ENCODE measurements at places on chromosomes 4 and X. TPM values are rescaled to one million over a fixed set of nuclear protein-coding genes. Genes with fewer than 3 reads are reported as not detected.

DNA sequence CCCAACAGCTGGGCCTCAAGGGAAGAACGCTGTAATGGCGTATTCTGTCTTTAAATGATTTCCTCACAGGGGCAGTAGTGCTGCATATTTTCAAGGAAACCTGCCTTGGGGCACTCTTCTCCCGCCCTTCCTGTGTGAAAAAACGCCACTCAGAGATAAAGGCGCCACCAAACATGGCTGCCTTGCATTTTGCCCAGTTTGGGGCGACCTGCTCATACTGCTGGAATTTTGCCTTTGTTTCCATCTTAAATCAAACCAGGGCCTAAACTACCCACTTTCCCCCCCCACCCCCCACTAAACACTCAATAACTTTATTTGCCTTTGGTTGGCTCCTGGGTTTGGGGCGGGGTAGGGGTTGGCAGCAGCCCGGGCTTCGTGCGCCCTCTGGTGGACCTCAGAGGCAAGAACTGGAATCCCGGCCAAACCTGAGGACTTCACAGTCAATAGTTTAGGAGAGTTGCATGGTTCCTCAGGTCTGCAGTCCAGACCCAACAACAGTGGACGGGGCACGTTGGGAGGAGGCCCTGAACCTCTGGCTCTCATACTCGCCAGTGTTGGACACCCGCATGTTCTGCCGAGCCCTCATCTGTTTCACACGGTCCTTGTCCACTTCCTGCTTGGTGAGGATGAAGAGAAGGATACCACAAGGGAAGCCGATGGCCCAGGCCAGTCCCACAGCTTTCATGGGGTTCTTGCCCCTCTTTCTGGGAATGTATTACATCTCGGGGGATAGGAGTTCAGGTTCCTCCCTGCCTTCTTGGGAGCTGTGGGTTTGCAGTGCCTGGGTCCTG is 220.1 kb upstream of the STK26 start:
- no peaks in the 10 kb centered on the region for H3K4me1 ChIP-seq
- DNase-seq = no peak
- no peaks in the 10 kb centered on the region for H3K27me3 ChIP-seq
- H3K36me3 ChIP-seq = peaks cover 61% of the 10 kb centered on the region
- H3K4me3 ChIP-seq = no peak overlapping the region
- H3K27ac ChIP-seq = no peak overlapping the region

GRCh38 chrX:54093571-54093970 is 49.3 kb upstream of the PHF8 start:
- peaks cover 6% of the 10 kb centered on the region for H3K36me3 ChIP-seq
- H3K27me3 ChIP-seq = no peaks in the 10 kb centered on the region
- no peak for DNase-seq

DNA sequence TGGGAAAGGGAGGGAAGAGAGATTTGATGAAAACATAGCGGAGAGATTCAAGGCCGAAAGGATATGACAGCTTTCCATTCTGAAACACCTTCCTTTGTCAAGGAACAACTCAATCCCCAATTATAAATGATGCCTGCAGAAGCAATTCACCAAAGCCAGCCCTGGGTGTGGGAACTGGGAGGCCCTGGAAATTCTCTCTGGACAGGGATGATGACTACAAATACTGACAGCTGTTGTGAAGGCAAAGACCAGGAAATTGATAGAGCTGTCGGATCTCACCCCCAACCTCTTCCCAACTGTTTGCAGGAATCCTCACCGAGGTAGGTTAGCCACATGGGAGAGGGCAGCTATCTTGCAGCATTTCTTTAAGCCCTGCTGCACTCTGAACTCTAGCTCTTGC is 54.3 kb downstream of the CCDC149 start:
- no peak overlapping the region for H3K4me3 ChIP-seq
- no peaks in the 10 kb centered on the region for H3K27me3 ChIP-seq
- no peak overlapping the region for H3K27ac ChIP-seq
- DNase-seq = no peak
- peaks cover 10% of the 10 kb centered on the region for H3K36me3 ChIP-seq

- no peak overlapping the region for H3K4me3 ChIP-seq
- H3K27me3 ChIP-seq = no peaks in the 10 kb centered on the region
- no peak overlapping the region for H3K27ac ChIP-seq
- no peaks in the 10 kb centered on the region for H3K4me1 ChIP-seq
Measured at GRCh38 chr4:152389359-152389758, 146.5 kb downstream of the FBXW7 start.

DNA sequence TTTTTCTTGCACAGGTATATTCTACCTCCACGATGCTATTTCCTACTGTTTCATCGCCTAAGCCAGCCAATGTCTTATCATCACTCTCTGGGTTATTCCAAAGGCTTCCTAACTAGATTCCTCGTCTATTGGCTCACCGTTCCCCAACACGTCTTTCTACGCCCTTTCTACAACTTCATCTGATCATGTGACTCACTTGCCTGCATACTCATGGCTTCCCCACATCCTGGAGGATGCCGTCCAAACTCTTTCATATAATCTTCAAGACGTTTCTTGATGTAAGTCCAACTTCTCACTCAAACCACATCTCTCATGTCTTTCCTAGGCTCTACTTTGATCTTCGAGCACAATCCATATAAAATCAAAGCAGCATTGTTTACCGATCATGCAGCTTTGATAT is 322.0 kb upstream of the PPARGC1A start:
- no peaks in the 10 kb centered on the region for H3K27me3 ChIP-seq
- H3K27ac ChIP-seq = no peak overlapping the region
- no peaks in the 10 kb centered on the region for H3K36me3 ChIP-seq
- no peaks in the 10 kb centered on the region for H3K4me1 ChIP-seq
- no peak overlapping the region for H3K4me3 ChIP-seq

GRCh38 chr4:45620808-45621207 is 503.0 kb downstream of the GABRG1 start:
- H3K4me3 ChIP-seq = no peak overlapping the region
- no peaks in the 10 kb centered on the region for H3K36me3 ChIP-seq
- no peak overlapping the region for H3K27ac ChIP-seq
- no peak for DNase-seq
- no peaks in the 10 kb centered on the region for H3K27me3 ChIP-seq
- H3K4me1 ChIP-seq = no peaks in the 10 kb centered on the region

DNA sequence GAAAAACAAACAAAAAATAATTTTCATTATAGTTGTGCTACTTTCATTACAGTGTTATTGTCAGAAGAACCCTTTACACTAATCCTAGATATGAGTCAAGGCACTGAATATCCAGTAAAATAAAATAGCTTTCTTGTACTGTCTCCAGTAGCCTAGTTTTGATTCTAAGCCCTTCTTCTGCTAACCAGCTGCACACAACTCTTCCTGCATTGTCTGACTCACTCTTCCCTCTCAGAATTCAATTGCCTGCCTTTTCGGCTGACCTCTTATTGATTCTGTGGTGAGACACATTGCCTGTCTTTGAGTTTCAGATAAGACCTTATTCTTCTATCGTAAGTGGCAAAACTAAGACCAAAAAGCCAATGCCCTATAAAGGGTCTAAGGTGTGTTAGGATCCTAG is 26.7 kb upstream of the PCDH18 start:
- H3K27me3 ChIP-seq = no peaks in the 10 kb centered on the region
- H3K4me3 ChIP-seq = no peak overlapping the region
- DNase-seq = no peak
- H3K4me1 ChIP-seq = no peaks in the 10 kb centered on the region
- H3K36me3 ChIP-seq = no peaks in the 10 kb centered on the region
- no peak overlapping the region for H3K27ac ChIP-seq

- no peak for DNase-seq
- no peaks in the 10 kb centered on the region for H3K4me1 ChIP-seq
- H3K27ac ChIP-seq = no peak overlapping the region
- no peak overlapping the region for H3K4me3 ChIP-seq
- H3K36me3 ChIP-seq = peaks cover 6% of the 10 kb centered on the region
- no peaks in the 10 kb centered on the region for H3K27me3 ChIP-seq
Measured at GRCh38 chrX:116749943-116750342, 287.2 kb upstream of the CT83 start.

- peaks cover 7% of the 10 kb centered on the region for H3K4me1 ChIP-seq
- DNase-seq = no peak
- no peaks in the 10 kb centered on the region for H3K27me3 ChIP-seq
Measured at GRCh38 chr4:151527699-151528098, 118.7 kb downstream of the FHIP1A start.

GRCh38 chr4:129561886-129562671 is 466.1 kb downstream of the C4orf33 start:
- no peaks in the 10 kb centered on the region for H3K27me3 ChIP-seq
- no peaks in the 10 kb centered on the region for H3K4me1 ChIP-seq
- DNase-seq = no peak
- no peak overlapping the region for H3K27ac ChIP-seq

DNA sequence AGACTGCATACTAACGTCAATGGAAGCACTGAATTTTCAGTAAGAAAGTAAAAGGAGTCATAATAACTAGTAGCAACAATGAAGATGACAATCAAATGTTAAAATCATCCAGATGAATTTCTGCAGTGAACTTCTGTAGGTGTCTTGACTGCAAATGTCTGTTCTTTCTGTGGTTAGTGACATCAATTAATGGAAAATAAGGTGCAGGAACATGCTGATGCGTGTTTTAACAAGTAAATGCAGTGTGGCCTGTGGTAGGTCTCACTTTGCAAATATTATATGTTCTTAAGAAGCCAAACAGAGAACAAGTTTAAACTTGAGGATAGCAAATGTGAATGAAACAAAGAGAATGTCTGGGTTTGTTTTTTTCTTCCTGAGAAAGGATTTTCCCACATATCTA is 2.6 kb upstream of the DTHD1 start:
- no peaks in the 10 kb centered on the region for H3K27me3 ChIP-seq
- no peak overlapping the region for H3K27ac ChIP-seq
- DNase-seq = no peak
- no peak overlapping the region for H3K4me3 ChIP-seq
- no peaks in the 10 kb centered on the region for H3K4me1 ChIP-seq

- H3K27me3 ChIP-seq = no peaks in the 10 kb centered on the region
- no peaks in the 10 kb centered on the region for H3K4me1 ChIP-seq
- DNase-seq = no peak
Measured at GRCh38 chr4:16261313-16261878, 35.1 kb upstream of the TAPT1 start.

GRCh38 chrX:94545722-94546121 is 871.7 kb downstream of the FAM133A start:
- peaks cover 7% of the 10 kb centered on the region for H3K36me3 ChIP-seq
- no peaks in the 10 kb centered on the region for H3K27me3 ChIP-seq
- no peak overlapping the region for H3K4me3 ChIP-seq
- DNase-seq = no peak

DNA sequence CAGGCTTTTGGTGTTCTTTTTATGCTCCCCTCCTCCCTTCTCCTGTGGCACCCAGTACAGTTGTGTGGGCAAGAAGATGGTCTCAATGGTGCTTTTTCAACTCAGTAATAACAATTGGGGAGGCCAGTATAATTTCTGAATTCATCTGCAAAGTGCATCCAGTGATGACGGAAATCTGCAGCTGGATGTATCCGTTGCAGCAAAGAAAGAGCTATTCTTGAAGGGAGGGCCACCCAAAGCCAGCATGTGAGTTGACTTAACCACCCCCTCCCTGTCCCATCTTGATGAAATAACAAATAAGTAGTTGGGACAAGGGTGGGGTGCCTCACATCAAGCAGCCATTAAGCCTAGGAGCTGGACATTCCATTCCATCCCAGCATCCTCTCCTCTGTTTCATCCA is 30.7 kb downstream of the TSC22D3 start:
- no peaks in the 10 kb centered on the region for H3K27me3 ChIP-seq
- H3K4me3 ChIP-seq = no peak overlapping the region
- H3K27ac ChIP-seq = no peak overlapping the region
- no peaks in the 10 kb centered on the region for H3K4me1 ChIP-seq

GRCh38 chr4:30380404-30380998 is 339.7 kb upstream of the PCDH7 start:
- no peak overlapping the region for H3K27ac ChIP-seq
- no peak overlapping the region for H3K4me3 ChIP-seq
- no peaks in the 10 kb centered on the region for H3K36me3 ChIP-seq
- no peaks in the 10 kb centered on the region for H3K4me1 ChIP-seq
- DNase-seq = peak; percentile 79

DNA sequence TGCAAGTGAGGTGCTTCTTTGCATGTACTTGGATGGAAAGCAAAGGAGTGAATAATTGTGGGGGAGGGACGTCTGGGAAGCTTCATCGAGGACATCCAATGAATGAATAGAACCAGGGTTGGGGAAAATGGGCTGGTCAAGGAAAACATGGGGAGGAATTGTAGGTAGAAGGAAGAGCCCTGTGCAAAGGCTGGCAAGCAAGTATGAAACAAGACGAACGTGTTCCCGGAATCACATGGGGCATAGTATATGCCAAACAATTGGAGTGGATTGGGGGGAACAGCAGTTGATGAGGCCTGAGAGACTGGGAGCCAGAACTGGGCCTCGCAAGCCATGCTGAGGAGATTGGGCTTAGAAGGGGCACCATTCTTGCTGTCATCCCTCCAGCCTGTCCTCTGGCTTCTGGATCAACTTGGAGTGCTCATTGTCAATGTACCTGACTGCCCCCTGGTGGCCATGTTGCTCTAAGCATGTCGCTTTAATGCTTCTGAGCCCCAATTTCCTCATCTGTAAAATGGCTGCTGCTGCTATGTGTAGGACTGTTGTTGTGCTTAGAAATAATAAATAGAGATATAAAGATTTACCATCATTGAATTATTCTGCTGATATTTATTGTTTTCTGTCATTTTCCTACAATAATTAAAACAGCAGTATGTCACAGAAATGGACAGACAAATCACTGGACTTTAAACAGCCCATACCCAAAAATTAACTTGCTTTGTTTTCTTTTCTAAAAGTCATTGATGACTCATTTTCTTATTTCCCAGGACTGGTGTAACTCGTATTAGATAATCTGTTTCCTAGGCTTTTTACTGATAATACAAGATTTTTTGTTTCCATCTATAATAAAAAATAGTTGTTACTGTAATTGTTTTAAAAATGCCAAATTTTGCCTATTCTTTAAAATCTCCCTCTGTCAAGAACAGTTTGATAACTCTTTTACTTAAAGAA is 66.4 kb downstream of the JADE3 start:
- no peak overlapping the region for H3K27ac ChIP-seq
- H3K4me1 ChIP-seq = 0 out of 2 replicates have a peak, but pooled peaks cover 2% of the 10 kb centered on the region
- no peak overlapping the region for H3K4me3 ChIP-seq
- no peaks in the 10 kb centered on the region for H3K27me3 ChIP-seq

GRCh38 chrX:100244681-100245080 is 165.4 kb downstream of the PCDH19 start:
- H3K4me1 ChIP-seq = no peaks in the 10 kb centered on the region

- peak; percentile 37 for DNase-seq
- H3K27ac ChIP-seq = no peak overlapping the region
- H3K36me3 ChIP-seq = no peaks in the 10 kb centered on the region
- no peaks in the 10 kb centered on the region for H3K27me3 ChIP-seq
Measured at GRCh38 chr4:144611850-144612249, 34.1 kb upstream of the HHIP start.

DNA sequence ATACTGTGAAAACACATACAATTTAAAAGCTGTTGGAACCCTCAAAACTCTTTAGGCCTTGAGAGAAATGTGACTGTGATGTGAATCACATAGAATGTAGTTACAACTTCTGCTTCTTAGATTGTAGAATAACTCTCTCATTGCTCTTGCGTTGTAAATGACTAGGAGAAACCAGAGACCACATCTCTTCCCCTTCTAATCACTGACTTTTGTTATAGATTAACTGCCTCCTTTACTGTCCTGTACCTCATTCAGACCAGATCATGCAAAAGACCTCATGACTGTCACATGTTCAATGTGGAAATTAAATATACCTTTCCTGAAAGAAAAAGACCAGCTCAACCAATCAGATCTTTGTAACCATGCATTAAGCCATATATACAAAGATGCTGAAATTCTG is 43.2 kb upstream of the NEIL3 start:
- no peaks in the 10 kb centered on the region for H3K4me1 ChIP-seq
- H3K36me3 ChIP-seq = no peaks in the 10 kb centered on the region
- DNase-seq = no peak
- no peak overlapping the region for H3K4me3 ChIP-seq
- H3K27ac ChIP-seq = no peak overlapping the region

The ADGRG2 gene
- 6.8 TPM for total RNA-seq

The F9 gene
- not detected for total RNA-seq

The PRRG1 gene
- total RNA-seq = 9.0 TPM

The ARR3 gene
- total RNA-seq = not detected

The SYNPO2 gene
- total RNA-seq = 1.1 TPM

The C4orf50 gene
- 0.17 TPM for total RNA-seq

The ZNF157 gene
- 0.81 TPM for total RNA-seq

Measured in H9 (cell line).